Stimulated activated CD4-positive, alpha-beta T cell treated with anti-CD3 and anti-CD28 coated beads, Interleukin-1b, Interleukin-23, amount 100 ng/mL, for 4 hours (primary cell): ENCODE measurements at places on chromosomes 6 and 20.

DNA sequence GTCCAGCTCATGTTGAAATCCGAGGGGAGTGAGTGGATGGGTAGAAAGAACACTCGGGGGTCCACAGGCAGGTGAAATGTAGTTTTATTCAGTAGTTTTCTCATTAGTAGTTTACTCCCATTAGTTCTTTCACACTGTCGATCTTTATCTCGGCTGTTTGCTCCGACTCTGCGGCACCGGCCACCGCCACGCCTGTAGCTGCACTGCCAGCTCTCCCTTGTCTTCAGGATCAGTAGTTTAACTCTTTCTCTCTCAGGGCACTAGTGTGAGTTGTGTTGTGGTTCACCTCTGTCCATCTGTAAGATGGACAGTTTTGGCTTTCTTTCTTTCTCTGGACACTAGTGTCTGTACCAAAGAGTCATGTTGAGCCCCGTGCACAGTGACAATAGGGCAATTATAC is 195.7 kb downstream of the LMBRD1 start:
- no peak for DNase-seq

GRCh38 chr6:2754911-2755310 is 4.2 kb upstream of the MYLK4 start:
- no peak for DNase-seq

DNA sequence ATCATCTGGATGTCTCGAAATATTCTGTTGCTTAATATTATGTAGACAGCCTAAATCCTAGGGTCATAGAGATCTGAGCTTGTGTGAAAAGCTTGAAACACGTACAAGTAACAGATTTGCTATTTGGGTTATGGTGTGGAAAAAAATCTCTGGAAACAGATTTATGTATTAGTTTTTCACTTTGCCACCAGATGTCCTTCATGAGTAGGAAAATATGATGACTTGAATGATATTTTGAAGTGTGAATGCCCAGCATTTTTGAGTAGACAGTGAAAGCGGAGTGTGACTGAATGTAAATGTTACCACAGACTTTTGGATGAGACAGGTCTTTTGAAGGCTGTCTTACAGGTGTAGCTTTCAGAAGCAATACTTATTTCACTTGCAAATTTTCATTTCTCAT is 4.2 kb upstream of the BMP6 start:
- DNase-seq = no peak

DNA sequence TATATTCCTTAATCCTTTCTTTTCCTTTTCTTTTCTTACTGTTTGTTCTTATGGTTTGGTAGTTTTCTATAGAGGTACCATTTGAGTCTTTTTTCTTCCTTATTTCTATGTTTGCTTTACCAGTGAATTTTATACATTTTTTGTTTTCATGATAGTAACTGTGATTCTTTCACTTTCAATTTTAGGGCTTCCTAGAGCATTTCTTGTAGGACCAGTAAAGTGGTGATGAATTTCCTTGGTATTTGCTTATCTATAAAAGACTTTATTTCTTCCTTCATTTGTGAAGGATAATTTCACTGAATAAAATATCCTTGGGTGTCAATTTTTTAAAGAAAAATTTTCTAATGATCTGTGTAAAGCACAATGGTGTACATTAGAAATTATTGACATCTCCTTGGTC is 637.4 kb downstream of the CD109 start:
- no peak for DNase-seq

DNA sequence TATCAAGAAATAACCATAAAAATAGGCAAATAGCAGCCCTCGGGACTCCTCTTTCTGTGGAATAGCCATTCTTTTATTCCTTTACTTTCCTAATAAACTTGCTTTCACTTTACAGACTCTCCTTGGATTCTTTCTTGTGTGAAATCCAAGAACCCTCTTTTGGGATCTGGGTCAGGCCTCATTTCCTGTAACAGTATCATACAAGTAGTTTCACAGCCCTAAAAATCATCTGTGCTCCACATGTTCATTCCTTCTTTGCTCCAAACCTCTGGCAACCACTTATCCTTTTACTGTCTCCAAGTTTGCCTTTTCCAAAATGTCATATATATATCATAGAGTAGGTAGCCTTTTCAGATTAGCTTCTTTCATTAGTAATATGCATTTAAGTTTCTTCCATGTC is 13.5 kb upstream of the NT5E start:
- no peak for DNase-seq

DNA sequence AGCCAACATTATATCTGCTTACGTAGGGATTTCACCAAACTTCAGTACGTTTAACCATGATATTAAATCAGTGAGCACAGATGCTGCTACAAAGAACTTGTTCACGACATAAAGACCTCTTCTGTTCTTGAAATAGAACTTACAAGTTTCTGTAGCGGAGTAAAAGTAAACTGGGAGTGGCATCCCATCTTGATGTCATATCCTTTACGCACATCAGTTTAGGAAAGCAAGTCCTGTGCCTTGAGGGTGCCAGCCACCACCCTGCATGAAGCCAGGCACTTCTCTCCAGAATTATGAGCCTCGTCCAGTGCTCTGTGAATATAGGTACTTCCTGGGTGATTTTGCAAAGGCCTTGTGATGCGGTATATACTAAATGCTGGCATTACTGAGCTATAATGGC is 122.6 kb downstream of the BTBD3 start:
- DNase-seq = no peak

DNA sequence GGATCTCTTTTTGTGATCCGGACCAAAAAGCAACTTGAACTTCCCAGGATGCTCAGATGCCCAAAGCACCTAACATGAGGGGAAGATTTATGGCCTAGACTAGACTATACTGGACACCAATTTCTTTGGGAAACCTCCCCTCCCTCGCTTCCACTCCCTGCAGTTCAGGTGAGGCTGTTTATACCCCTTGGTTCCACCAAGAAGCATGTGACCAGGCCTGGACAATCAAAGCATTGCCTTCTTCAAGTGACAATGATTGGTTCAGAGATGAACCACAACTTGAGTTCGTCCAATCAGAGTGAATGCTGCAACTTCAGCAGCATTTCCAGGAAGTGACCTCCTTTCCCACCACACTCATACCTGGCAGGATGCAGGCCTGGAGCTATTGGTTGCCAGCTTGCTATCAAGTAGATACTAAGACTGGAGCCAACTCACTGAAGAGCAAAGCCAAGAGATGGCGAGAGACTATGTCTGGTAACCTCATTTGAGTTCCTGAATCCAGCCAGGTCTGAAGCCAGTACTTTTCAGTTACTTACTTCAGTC is 45.6 kb upstream of the SLC9A8 start:
- DNase-seq = no peak

DNA sequence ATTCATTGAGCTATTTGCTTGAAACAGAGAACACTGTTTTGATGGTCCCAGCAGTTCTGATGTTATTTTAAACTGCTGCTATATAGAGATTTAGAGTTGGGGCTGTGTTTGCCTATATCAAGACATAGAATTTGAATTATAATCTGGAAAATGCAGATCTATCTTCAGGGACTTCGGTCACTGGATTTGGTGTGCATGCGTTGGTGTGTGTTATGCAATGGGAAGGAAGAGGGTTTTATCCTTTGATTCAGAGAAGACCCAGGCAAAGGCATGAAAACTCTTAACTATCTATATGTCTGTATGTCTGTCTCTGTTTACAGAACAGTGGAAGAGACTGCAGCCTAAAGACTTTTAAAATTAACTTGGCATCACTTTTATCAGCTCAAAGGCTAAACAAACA is 2.0 kb downstream of the ADGRB3 start:
- no peak for DNase-seq

GRCh38 chr6:164561656-164562055 is 747.7 kb downstream of the C6orf118 start:
- no peak for DNase-seq

DNA sequence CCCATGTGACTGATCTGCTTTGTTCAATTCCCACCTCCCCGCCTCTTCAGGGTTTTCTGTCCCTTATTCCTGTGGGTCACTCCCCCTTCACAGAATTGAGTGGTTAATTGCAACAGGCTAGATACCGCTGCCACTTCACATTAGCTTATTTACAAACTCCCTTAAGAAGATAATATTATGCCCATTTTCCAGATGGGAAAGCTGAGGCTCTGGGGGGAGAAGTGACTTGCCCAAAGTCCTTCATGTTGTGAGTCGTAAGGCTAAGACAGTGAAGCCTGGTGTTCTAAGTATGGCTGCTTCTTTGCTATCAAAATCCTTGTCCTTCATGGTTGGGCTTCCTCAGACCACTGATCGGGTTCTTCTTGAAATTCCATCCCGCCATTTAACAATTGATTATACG is 39.9 kb upstream of the PBOV1 start:
- no peak for DNase-seq

- no peak for DNase-seq
Observed at GRCh38 chr6:122758927-122759334, 20.6 kb upstream of the FABP7 start.

GRCh38 chr6:110951008-110951407 is 7.5 kb upstream of the GTF3C6 start:
- no peak for DNase-seq

GRCh38 chr6:135722679-135723078 is 128.8 kb upstream of the PDE7B start:
- DNase-seq = no peak

GRCh38 chr6:131303338-131303930 is 168.2 kb downstream of the AKAP7 start:
- DNase-seq = no peak

DNA sequence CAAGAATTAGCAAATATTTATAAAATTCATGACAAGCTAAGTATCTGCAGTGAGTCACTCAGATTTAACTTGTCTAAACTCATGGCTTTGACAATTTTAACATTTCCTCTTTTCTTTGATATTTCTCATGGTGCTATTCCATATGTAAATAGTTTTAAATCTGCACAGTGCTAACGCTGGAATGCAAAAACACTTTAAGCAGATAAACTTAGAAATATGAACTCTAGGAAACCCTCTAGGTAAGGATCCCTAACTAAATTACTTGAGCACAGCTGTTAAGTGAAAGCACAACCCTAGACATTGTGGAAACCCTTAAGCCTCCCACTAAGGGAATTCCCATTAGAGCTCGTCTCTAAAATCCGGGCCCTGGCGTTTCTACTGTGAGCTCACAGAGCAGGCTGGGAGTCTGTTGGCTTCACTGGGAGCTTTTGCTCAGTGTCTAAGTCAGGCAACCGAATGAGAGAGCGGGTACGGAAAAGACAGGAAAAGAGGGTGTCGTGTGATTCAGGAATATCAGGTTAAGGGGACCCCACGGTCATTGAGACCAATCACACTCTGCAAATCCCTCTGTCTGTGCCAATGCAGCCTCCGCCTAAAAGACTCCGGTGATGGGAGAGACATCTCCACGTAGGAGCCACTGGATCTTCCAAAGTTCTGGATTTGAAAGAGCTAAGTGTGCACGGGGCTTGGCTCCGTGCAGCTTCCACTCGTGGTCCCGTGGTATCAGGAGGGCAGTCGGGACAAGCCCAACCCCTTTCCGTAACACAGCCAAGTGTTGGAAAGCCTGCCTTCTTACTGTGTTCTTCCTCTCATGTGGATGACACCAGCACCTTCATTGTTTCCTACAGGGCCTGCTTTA is 112.3 kb upstream of the RPS6KA2 start:
- DNase-seq = no peak

DNA sequence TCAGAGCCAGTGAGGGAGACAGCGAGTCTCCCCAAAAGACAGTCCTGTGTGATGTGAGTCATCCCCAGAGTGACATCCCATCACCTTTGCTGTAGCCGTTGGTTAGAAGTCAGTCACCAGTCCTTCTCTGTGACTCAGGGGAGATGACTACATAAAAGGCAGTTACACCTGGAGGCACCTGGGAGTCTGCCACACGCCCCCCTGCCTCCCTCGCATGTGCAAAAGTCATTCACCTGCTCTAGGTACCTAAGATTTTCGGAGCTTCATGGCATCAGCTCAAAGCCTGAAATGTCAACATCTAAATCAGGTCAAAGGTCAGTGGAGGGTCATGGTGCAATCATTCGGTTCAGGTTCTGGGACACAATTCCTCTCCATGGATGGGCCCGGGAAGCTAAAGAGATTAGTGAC is 50.3 kb downstream of the PRR18 start:
- no peak for DNase-seq

- peak; percentile 53 for DNase-seq
Observed at GRCh38 chr6:158653577-158654354, 3.9 kb downstream of the SYTL3 start.
